ENCODE measurements at places on chromosomes 6 and 20.
A peak's percentile ranks its signal among the peaks of the same experiment; 100 is the strongest.

GRCh38 chr20:50211091-50211490 lies 20.5 kb downstream of the CEBPB start:
- DNase-seq = no peak

DNA sequence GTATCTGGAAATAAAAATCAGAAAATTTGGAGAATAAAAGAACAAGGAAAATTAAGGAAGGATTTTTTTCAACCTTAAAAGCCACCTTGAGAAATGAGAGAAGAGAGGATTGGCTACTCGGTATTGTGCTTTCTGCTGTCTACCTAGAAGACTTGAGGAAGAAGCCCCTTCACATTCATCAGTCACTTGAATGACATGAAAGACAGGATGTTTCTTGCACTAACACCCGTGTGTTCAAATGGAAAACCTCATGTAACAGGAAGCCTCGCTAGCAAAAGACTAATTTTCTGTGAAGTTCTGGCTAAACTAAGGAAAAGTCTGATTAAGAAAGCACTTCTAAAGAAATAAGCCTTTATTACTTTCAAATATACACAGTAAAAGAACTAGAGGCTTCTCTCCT lies 69.9 kb downstream of the OLIG3 start:
- no peak for DNase-seq

- DNase-seq = no peak
Measured at GRCh38 chr20:45913116-45913515, 1.2 kb upstream of the PLTP start.

- peak; percentile 46 for DNase-seq
Measured at GRCh38 chr6:135087803-135088202, 33.2 kb upstream of the HBS1L start.

DNA sequence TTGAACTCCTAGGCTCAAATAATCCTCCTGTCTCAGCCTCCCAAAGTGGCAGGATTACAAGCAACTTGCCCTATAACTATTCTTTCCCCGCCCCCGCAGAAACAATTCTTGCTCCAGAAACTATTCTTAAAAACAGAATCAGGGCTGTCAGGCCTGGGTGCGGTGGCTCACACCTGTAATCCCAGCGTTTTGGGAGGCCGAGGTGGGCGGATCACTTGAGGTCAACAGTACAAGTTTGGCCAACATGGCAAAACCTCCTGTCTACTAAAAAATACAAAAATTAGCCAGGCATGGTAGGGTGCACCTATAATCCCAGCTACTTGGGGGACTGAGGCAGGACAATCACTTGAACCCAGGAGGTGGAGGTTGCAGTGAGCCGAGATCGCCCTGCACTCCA lies 31.2 kb downstream of the SAMHD1 start:
- no peak for DNase-seq

GRCh38 chr6:2793534-2794151 lies 28.4 kb downstream of the WRNIP1 start:
- peak; percentile 64 for DNase-seq

DNA sequence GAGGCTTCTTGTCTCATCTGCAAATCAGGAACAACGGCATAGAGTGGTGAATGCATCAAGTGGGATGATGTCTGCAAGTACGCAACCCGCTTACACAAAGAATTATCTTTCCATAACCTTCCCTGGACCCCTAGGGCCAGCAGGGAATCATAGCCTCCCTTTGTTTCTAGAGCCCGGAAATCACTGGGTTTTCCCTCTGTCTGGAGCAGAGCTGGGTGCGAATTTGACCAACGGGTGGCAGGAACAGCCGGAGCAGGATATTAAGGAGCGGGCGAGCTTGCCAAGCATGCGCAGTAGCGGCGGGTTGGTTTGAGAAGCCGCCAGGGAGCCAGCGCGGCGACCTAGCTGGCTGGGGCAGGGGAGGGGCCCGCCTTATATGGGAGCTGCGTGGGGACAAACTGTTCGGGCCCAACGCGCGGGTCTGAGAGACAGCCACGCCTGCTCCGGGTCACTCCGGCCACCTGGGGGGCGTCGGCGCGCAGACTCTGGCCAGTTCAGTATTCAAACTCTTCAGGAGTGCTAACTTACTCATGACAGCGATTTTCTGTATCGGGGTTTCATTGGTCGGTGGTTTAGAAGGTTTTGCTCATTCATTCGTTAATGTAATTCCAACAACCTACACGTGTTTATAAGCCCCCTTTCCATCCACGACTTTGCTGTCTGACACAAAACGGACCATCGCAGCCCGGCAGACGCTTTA lies 1.6 kb upstream of the KIF16B start:
- DNase-seq = peak; percentile 92

DNA sequence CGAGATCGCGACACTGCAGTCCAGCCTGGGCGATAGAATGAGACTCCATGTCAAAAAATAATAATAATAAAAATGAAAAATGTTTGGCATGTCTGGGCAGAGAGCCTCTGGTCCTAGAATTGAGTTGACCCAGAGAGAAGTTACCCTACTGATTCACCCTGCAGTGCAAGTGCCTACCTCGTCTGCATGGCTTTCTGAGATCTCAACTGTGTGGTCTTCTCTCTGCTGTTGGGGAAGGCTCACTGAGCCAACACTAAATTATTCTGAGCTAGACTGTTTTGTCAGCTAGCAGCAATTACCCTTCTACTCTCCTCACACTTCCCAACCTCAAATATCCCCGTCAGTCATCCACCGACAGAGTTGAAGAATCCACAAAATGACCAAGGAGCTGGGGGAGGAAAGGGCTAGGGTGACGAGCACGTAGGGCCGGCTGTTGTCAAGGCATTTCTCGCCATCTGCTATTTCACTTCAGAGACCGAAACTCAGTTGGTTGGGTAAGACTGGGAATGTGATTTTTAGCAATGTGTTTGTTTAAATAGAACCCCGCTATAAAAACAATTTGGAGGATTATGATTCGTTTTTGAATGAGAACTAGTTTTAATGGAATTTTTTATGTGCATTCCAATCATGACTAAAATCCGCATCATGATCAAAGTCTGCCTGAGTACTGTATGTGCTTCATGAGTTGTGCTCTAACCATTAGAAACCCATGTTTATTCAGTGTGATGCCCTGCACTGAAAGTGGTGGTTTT lies 9.4 kb downstream of the MAS1 start:
- DNase-seq = no peak

GRCh38 chr20:48612335-48612734 lies 215.5 kb downstream of the PREX1 start:
- no peak for DNase-seq

GRCh38 chr6:38375937-38376336 lies 263.8 kb downstream of the BTBD9 start:
- DNase-seq = no peak

GRCh38 chr6:27178860-27179259 lies 68.6 kb upstream of the PRSS16 start:
- no peak for DNase-seq

GRCh38 chr6:9131616-9132015 lies 696.3 kb upstream of the SLC35B3 start:
- peak; percentile 39 for DNase-seq

GRCh38 chr6:124822204-124822613 lies 140.0 kb upstream of the RNF217 start:
- DNase-seq = no peak

GRCh38 chr6:22783931-22784330 lies 214.6 kb downstream of the HDGFL1 start:
- DNase-seq = no peak

DNA sequence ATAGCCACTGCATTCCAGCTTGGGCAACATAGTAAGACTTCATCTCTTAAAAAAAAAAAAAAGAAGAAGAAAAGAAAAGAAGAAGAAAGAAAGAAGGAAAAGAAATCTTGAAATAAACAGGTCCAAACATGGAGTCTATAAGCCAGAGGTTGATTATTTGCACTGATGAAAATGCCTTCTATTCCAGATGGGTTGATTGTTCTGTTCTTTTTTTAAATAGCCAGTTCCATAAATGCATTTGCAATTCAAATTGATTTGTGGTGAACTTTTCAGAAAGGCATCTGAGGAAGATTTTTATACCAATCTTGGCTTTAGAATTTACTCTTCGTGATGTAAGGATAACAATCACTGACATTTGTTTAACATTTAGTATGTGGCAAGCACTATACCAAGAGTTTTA lies 243.8 kb upstream of the PLN start:
- no peak for DNase-seq

DNA sequence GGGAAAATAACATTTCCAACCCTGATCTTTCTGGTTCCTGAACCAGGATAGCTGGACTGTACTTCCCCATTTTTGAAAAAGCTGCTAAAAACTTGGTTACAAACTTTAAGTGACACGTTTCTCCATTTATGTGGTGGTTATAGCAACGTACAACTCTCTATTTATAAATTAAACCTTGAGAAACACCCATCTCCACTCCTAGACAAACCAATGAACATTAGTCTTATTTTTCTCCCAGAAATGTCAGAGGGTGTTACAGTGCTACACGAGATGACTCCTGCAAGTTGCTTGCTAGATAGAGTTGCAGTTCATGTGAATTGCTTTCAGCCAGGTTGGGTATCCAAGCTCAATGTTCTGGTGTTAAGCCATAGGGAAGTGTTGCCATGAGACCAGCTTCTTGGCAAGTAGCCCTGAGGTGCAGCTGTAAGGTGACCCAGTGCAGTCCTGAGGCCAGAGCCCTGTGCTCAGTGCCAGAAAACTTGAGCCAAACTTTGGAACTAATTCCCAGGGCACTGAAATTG lies 51.3 kb upstream of the REV3L start:
- no peak for DNase-seq

GRCh38 chr20:63697357-63697867 lies 960 bp downstream of the TNFRSF6B start:
- peak; percentile 25 for DNase-seq

DNA sequence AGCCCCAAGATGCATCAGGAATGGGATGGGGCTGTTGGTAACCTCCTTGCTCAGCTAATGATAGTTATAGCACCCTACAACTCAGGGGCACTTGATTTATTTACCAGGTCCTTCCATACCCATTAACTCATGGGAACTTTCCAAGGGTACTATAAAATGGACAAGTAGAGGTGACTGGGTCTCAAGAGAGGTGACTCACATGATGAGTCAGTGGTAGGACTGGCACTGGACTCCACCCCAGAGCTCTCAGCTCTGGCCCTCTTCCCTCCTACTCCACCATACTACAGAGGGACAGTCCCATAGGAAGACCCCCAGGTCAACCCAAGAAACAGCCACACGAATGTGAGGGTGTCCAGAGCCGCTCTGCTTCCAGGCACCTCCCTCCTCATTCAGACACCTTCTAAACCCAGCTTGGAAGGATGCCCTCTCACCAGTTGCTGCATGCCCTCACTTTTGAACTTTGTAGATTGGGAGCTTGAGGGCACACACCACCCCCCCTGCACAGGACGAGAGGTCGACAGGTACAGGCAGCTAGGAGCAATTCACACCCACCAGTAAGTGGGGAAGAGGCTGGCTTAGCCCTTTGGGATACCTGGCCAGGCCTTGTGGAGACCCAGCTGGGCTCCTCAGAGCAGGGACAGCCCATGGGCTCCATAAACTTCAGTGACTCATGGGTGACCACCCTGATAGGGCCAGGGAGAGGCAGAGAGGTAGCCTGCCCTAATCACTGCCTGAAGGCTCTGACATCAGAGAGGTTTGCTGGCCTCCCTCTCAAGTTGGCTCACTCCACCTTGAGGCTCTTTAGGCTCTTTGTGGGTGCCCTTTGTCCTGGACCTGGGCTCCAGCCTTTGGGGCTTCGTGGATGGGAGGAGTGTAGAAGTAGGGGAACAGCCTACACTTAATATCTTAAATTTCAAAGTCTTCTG lies 81.6 kb upstream of the MLN start:
- no peak for DNase-seq

GRCh38 chr6:31765910-31766794 lies 3.7 kb downstream of the SAPCD1 start:
- DNase-seq = no peak

GRCh38 chr6:73964241-73964854 lies 268.3 kb downstream of the CD109 start:
- DNase-seq = no peak

All from activated CD4-positive, alpha-beta T cell treated with anti-CD3 and anti-CD28 coated beads for 36 hours (primary cell).